ENCODE measurements at places on chromosomes 5 and 9.

- DNase-seq: no peak
Observed at GRCh38 chr9:8244505-8245092, 445.0 kb upstream of the DMAC1 start.

- DNase-seq: no peak
Observed at GRCh38 chr9:132669319-132669697, 475 bp downstream of the DDX31 start.

DNA sequence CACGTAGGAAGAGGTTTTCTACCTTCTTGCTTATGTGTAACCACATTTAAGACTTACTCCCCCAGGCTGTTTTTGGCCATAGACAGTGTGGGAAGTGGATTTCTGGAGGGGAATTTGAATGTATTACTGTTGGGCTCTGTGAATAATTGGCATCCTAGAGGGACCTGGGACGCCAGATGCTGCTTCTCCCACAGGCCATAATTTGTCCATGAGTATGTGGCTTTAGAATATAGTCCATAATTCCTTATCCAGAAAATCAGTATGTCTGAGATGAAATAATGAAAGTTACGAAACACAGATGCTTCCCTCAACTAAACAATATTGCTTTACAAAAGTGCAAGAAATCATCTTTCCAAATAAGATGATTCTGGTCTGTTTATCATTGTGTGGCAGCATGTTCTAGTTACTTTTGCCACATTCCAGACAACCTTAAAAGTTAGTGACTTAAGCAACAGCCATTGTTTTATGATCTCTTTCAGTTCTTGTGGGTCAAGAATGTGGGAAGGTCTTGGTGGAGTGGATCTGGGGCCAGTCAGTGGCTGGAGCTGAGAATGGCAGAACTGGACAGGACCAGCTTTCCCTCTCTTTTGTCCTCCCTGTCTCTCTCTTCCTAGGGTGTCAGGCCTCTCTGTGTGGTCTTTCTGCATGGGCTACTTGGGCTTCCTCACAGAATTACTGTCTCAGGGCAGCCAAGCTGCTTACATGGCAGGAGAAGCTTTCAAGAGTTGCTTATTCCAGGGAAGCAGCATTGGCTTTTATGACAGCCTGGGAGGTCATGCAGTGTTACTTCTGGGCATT lies 79.4 kb downstream of the FBXL7 start:
- no peak for DNase-seq

DNA sequence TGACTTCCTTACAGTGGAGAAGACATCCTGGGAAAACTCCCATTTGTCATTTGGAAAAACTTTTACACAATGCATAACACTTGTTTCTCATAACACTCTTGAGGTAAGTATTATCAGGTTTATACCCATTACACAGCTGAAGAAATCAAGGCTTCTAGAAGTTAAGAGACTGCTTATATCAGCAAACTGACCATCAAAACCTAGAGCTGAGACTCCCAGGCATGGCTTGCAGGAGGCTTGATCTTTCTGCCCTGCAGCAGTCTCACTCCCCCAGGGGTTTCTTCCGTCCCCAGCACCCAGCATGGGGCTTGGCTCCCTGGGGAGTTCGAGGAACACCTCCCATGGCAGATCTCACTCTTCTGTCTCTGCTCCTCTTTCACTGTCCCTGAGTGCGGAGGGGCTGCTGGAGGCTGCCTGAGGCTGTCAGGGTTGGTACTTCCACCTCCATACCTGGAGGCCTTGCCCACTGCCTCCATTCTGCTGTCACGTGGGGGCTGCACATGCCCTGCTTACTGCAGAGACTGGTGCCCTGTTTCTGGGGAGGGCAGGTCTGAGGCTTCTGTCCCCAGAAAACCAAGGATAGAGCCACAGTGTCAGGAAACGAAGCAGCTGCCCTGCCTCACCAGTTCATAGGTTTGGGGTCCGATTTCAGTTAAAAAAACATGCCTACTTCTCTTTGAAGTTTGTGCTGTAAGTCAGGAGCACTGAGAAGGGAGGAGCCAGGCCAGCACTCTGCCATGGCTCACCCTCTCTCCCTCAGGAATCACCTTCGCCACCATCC lies 202.5 kb downstream of the PAX5 start:
- no peak for DNase-seq

DNA sequence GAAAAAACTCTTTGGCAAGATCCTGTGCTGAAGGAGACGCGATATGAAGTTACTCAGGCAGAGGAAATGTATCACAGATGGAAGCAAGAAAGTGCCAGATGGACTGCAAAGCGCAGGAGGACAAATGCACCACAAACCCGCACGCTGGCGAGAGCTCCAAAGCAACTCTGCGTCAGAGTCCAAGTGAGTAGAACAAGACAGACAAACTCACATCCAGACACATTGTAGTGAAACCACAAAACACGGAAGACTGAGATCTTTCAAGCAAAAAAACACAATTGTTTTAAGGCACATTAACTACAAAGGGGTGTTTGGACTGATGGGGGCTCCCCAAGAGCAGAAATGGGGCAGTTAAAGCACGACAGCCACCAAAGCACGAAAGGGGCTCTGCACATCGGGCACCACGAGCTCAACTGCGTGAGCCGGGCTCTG lies 39.2 kb upstream of the NKD2 start:
- no peak for DNase-seq

DNA sequence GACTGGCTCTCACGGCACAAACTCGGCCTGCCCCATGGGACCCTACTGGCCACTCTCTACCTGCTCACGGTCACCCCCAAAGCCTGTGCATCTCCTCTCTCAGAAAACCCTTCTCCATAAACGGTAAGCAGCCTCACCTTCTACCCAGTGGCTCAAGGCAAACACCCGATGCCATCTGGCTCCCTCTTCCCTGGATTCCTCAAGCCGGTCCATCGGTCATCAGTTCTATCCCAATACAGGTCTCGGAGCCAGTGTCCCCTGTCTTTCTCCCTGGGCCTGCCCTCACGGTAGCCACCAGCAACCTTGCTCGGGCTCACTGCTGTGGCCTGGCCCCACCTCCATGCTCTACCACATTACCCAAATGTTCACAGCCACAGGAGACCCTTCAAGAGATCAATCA lies 134.1 kb downstream of the ROR2 start:
- DNase-seq: no peak

GRCh38 chr5:170582644-170583330 lies 79.0 kb downstream of the KCNIP1 start:
- DNase-seq: no peak

Measured in GM12892 (cell line).